Activated T-cell treated with anti-CD3 and anti-CD28 coated beads for 1 hour (primary cell): ENCODE measurements at places on chromosomes 11 and 22.
A peak's percentile ranks its signal among the peaks of the same experiment; 100 is the strongest.

GRCh38 chr11:91470656-91471055 lies 754.0 kb upstream of the FAT3 start:
- DNase-seq = no peak

GRCh38 chr11:70192666-70193410 lies 10.3 kb upstream of the FADD start:
- no peak for DNase-seq

- DNase-seq = peak; percentile 51
These were observed 51.2 kb upstream of the EMID1 start for GRCh38 chr22:29154364-29155048.

- DNase-seq = no peak
These were observed 559.7 kb downstream of the OPCML start for GRCh38 chr11:132972565-132972964.

DNA sequence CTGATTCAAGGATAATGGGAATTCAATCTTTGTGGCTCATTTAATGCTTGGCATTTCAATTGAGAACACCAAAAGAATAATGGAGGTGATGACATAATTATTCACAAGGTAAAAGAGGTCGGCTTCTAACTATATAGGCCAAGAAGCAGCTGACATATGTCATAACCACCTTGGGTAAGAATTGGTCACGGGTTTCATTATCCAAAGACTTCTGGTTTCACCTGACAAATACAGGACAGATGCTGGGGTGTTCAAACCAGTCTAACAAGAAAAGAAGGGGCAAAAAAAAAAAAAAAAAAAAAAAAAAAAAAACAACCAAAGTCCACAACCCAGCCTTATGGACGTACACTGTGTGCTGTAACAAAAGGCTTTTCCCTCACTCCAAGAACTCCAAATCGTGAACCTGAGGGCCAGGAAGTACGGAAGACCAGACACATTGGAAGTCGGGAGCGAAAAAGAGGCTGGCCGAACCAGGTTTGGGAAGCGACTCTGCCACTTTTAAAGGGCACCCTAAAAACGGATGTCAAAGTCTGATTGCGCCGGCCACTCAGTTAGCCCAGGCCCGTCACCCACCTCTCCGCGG lies 385 bp downstream of the HARBI1 start:
- DNase-seq = no peak

DNA sequence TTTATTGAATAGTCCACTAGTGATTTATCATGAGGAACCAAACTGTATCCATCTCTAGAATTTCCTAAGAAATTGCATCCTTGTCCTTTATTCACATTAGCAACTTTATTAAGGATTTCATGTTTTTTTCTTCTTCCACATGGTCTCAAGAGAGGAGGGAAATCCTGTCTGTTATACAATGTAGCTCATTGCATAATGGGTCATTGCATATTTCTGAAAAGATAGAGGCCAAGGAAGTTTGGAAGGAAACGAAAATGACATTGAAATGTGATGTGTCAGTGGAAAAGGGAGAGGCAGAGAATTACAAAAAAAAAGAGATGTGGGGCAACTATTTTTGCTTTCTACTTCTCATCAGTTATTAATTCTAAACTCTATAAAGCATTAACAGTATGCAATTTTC lies 353.1 kb downstream of the METTL15 start:
- DNase-seq = no peak

- peak; percentile 62 for DNase-seq
These were observed 5.6 kb downstream of the RGL4 start for GRCh38 chr22:23696326-23696851.

- no peak for DNase-seq
These were observed 36.1 kb downstream of the GNB1L start for GRCh38 chr22:19818324-19819207.

DNA sequence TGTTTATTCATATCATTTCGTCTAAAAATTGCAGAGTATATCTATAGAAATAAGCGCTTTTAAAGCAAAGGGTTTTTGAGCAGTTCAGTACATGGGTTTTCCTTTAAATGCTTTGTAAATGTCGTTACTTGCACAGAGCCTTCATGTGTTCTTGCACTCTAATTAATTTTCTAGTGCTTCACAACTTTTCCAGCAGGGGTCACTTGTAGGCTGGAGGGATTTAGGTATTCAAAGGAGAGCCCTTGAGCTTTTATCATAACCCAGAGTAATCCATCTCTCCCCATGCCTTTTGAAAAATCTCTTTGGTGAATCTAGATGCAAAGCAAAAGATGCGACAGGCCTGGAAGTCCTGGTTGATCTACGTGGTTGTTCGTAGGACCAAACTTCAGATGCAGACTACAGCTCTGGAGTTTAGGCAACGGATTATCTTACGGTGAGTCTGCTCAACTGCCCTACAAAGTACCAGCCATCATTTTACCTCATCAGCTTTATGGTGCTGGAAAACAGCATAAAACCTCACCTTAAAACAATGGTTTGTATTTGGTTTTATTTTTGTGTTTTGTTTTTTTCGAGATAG lies 60.4 kb downstream of the SFI1 start:
- no peak for DNase-seq

GRCh38 chr11:112400476-112401014 lies 139.9 kb upstream of the PLET1 start:
- DNase-seq = no peak

GRCh38 chr11:119664063-119664572 lies 64.9 kb downstream of the NECTIN1 start:
- no peak for DNase-seq

DNA sequence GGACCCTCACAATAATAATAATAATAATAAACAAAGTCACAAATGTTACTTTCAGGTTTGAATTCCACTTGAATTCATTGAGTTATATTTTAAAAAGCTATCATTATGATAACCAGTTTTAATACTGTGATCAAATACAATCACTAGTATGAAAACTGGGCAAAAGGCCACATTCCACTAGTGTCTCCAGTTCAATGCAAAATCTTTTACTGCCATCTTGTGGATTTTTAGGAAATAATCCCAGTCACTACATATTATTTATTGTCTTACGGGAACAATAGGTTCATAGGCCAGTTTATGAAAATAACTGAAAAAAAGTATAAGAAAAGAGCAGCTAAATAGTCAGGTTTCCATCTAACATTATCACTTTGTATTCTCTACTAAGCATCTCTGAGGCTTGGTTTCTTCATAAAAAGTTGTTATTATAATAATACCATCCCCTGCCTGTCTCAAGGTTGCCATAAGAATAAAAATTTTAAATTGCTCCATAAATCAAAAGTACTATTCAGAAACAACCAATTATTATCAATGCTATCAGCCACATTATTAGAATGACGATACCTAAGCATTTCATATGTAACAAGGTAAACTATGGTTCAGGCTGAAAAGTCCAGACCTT lies 533.9 kb upstream of the CCDC90B start:
- DNase-seq = no peak

GRCh38 chr11:85918910-85919794 lies 64.0 kb downstream of the CCDC83 start:
- no peak for DNase-seq

- no peak for DNase-seq
These were observed 499.8 kb upstream of the CHORDC1 start for GRCh38 chr11:90722552-90723190.

GRCh38 chr22:30453731-30454510 lies 17.9 kb downstream of the SEC14L3 start:
- DNase-seq = no peak

GRCh38 chr11:73225851-73226250 lies 7.8 kb downstream of the P2RY2 start:
- DNase-seq = no peak

DNA sequence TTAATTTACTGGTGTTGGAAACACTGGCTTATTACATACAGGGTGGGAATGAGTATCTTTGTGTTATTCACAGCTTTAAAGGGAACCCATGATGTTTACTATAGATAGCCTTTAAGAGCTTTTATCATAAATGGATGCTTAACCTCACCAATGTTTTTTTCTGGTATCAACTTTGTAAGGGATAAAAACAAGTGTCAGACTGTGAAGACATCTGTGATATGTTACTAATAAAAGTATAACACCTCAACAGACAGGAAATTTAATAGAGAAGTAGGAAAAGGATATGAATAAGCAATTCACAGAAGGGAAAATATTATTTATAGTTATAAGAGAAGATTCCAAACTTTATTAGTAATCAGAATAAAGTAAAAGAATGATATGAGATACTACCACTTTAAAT lies 46.3 kb downstream of the ACAT1 start:
- DNase-seq = no peak

DNA sequence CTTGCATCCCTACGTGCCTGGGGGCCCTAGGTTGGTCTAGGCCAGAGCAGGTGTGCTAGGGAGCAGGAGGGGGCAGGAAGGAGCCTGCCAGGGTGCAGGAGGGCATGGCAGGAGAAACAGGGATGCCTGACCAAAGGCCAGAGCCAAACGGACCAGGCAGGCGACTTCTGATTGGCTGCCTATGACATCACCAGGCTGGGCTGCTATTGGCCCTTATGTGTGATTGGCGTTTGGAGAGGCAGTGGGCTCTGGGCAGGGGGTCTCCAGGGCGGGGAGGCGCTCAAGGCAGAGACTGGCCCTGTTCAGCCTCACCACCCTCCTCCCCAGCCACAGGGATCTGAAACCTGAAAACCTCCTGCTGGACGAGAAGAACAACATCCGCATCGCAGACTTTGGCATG lies 44.4 kb downstream of the MOB2 start:
- DNase-seq = no peak

DNA sequence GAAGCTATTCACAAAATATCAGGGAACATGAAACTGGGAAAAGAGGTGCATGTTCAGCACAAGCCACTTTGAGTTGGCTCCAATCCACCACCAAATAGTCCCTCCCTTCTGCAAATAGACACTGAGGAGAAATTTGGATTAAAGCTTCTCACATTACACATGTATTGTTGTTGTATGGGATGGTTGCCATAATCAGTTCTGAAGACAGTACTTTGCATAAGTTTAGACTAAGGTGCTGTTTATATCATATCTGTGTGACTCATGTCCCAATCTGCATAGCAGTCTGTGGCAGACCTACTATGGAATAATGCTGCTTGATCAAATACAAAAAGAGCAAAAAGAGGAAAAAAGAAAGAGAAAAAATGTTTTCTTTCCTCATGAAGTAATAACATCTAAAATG lies 376.7 kb upstream of the DDI1 start:
- DNase-seq = no peak

DNA sequence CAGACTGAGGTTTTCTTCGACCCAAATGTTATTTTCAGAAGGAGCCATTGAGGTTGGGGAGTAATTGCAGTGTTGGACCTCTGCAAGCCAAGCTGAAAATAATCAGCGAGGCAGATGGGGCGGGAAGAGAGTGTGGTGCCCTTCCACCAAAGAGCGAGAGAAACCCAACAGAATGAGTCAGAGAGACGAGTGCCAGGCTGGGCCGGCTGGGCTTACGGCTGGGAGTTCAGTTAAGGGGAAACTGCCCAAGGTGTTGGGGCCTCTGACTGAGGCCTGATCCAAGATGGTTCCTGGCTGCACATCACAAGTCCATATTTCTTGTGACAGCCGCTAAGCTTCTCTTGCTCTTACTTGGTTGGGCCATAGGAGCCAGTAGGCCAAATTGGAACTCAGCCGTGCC lies 30.4 kb upstream of the CREB3L1 start:
- DNase-seq = no peak

- no peak for DNase-seq
These were observed 20.2 kb upstream of the C11orf96 start for GRCh38 chr11:43922295-43922648.

DNA sequence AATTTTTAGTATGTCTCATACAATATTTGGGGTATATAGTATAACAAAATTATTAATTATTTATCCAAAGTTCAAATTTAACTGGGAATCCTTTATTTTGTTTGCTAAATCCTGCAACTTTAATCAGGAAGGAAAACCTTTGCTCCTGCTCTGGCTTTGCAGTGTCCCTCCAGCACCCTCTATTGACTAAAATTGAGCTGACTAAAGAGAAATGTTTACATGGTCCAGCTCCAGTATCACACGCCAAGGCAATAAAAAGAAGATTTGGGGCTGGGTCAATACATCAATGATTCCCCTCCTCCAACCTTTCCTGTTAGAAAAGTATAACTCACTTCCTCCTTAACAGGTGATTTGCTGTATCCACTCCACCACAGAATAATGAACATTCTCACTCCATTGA lies 153.0 kb upstream of the LRRC4C start:
- DNase-seq = no peak

GRCh38 chr11:96329855-96330510 lies 13.0 kb downstream of the MAML2 start:
- DNase-seq = no peak

- no peak for DNase-seq
These were observed 3.7 kb upstream of the CD44 start for GRCh38 chr11:35135222-35135621.

DNA sequence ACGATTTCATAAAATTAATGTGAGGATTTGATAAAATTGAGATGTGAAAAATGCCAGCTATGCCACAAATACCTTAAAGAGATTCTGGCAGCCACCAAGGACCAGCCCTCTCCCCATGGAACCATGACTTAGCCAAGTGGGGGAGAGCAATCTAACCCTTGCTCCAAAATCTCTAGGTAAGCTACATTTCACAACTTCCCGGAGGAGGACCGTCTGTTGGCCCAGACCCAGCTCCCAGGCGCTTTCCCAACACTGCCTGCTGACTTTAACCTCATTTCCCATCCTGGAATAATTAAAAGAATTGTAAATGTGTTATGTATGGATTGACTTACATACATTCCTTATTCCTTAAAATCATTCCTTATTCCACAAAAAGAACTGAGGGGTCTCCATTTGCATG lies 47.5 kb upstream of the TENM4 start:
- no peak for DNase-seq

DNA sequence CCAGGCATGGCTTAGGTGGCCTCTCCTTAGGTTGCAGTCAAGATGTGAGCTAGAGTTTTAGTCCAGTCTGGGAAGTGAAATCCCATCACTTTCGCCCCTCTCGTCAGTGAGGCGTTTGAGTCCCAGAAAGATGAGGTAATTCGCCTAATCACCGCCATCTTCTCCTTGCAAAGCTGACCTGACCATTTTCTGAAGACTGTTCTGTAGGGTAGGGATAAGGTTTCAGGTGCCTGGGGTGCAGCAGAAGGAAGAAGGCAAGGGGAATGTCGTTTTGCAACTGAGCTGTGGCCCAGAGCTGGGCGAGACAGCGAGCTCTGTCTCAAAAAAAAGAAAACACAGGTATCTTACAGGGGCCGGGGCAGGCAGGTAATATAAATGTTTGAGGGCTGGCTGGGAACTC lies 61.7 kb upstream of the CECR2 start:
- DNase-seq = no peak

GRCh38 chr11:5363679-5364078 lies 12.4 kb downstream of the OR51B6 start:
- DNase-seq = no peak

- DNase-seq = no peak
These were observed 34.5 kb upstream of the CAT start for GRCh38 chr11:34404280-34404679.

DNA sequence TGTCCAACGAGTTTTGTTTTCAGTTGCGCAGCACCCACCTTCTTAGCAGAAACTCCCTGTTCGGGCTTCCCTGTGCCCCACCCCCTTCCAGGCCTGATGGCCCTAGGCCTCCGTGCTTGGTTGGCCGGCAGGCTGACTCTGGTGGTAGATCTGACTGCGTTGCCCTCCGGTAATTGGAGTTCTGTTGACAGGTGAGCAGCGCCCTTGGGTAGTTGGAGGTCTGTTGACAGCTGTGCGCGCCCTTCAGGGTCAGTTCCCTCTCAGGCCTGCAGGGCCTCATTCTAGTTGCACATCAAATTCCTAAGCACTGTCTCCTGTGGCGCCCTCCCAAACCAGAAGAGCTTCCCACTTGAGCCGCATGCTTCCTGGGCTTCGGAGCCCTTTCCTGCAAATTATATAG lies 776 bp downstream of the DGCR6 start:
- no peak for DNase-seq
